ENCODE measurements at places on chromosomes 7 and 10.

- peak; percentile 70 for DNase-seq
Measured at GRCh38 chr7:116953906-116954838, 871 bp downstream of the ST7 start.

GRCh38 chr10:84401854-84402611 is 73.6 kb downstream of the CCSER2 start:
- peak; percentile 85 for DNase-seq

GRCh38 chr10:91172348-91172747 is 48.1 kb upstream of the PCGF5 start:
- no peak for DNase-seq

GRCh38 chr7:7944619-7945282 is 23.8 kb upstream of the GLCCI1 start:
- no peak for DNase-seq

- no peak for DNase-seq
Measured at GRCh38 chr7:7562736-7563135, 3.9 kb upstream of the MIOS start.

GRCh38 chr7:128954150-128954549 is 16.4 kb downstream of the IRF5 start:
- DNase-seq, result no peak

DNA sequence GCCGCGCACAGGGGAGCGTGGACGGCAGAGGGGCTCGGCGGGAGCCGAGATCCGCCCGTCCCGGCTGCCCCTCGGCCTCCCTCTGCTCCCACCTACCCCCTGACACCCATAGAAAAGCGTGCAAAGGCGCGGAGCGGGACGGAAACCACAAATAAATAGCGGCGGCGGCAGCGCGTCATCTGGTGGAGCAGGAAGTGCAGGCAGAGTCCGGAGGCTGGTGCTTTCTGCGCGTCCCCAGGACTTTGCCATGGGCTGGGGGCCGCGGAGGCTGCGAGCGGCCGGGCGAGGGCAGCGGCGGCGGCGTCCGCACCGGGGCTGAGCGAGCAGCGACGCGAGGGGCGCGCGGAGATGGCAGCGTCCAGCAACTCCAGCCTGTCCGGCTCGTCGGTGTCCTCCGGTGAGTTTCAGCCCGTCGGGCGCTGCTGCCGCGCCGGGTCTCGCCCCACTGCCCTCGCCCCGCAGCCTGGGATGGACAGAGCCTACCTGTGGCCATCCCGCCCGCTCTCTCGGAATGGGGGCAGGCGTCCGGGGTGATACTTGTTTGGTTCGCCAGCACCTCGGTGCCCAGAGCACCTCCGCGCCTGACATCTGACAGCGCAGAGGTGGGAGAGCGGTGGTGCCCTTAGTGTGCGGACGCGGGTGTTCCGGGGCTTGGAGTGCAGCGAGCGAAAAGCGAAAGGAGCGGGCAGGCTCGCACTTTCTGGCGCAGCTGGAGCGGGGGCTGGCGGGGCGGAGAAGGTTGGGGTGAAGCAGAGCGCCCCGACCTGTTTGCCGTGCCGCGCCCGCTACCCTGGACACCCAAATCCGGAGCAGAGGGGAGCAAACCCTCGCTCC is at the start of gene CHN2:
CHN2 (plus strand) TSS at position 182 of the 834 bp plus-strand sequence.
- peak; percentile 73 for DNase-seq

DNA sequence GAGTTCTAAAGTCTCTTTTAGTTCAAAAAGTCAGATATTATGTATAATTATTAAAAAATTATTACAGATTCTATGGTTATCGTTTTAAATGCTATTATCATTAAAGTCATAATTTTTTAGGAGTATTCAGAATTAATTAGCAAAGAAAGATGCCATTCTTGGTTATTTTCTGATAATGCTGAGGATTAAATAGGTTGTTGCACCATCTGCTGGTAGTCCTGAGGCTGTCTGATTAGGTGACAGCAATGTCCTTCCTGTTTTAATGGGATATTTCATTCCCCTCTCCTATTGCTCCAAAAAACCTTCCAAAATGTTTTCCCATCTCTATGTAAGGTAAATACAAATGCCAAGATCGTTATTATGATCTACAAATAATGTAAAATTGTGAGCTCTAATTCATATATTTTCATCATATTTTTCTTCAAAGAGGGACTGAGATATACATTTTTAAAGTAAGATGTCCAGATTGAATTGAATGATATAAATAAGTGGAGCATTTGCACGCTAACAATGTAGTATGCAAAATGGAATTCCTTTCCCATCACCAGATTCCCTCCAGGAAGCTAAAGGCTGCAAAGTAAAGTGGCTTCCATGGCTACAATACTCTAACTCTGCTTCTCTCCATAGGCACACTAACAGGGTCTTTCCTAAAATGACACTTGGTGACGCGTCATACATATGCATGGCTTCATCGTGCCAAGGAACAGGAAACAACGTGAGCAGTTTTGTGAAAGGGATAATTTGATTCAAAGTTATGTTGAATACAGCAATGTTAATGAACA is 58.8 kb upstream of the AKR1E2 start:
- no peak for DNase-seq

DNA sequence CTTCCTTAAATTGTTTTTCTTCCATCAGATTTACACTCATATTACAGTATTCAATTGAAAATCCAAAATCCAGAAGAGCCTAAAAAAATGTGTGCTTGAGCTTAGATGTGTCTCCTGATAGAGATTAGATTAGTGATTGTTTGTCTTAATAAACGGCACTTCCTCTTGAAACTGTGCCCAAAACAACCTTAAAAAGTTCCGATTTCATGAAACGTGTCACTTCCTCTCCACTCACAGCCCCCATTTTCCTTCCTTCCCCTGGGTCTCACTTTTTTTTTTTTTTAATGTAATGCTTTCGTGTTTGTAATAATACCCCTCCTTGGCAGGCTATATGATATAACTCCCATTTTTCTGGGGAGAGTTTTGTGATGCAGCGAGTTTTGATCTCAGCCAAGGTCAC is 114.8 kb upstream of the ADO start:
- DNase-seq, result no peak

GRCh38 chr10:34526186-34526585 is 288.9 kb downstream of the PARD3 start:
- DNase-seq, result no peak

- no peak for DNase-seq
Measured at GRCh38 chr10:43573250-43574000, 991 bp downstream of the ZNF239 start.

- no peak for DNase-seq
Measured at GRCh38 chr7:64581926-64582894, 19.3 kb upstream of the ZNF680 start.

DNA sequence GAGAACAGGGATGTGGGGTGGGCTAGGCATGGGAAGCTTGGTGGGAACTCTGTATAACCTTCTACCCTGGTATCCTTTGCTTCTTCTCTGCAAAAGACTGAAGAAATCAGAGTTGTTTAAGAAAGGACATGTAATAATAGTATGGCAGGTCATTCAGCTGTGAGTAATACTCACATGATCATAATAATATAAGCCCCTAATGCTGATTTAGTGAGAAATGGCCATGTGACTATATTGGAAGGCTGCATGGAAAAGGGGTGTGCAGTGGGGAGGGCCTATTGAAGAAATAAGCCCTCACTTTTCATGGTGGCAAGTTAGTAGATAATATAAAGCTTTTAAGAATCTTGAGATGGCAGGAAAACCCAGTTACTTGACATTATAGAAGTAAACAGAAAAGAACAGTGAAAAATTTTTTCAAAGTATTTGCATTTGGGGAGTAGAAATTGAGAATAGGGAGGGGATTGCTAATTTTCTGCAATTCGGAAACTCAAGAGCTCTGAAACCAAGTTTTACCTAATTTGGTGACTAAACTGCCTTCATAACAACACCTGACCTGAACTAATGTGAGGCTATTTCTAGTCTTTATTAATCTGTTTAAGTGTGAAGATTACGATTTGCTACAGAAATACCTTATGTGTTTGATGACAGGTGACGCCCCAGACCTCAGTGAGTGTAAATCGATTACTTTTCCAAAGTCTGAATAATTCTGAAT is 44.4 kb downstream of the ATXN7L1 start:
- no peak for DNase-seq

DNA sequence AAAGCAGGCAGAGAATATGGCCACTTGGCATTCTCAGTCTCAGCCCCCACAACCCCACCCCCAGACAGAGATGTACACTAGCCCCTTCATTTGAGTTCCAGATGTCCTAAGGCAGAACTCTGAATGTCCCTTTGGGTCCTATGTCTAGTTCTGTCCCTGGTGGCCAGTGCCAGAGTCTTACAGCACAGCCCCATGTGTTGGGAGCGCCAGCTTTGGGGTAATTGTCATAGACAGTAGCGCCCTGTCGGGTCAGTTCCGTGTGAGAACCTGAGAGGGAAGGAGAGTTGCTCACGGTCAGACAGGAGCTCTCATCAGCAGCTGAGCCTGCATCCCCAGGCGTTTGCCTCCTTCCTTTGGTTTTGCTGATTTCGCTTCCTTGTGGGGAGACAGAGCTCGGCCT is 94.9 kb upstream of the INSYN2A start:
- DNase-seq, result no peak

- DNase-seq, result no peak
Measured at GRCh38 chr10:104430360-104430759, 76.7 kb downstream of the CFAP58 start.

- no peak for DNase-seq
Measured at GRCh38 chr10:69458430-69459100, 7.3 kb downstream of the TSPAN15 start.

- no peak for DNase-seq
Measured at GRCh38 chr7:159031750-159032149, 112.9 kb downstream of the VIPR2 start.

DNA sequence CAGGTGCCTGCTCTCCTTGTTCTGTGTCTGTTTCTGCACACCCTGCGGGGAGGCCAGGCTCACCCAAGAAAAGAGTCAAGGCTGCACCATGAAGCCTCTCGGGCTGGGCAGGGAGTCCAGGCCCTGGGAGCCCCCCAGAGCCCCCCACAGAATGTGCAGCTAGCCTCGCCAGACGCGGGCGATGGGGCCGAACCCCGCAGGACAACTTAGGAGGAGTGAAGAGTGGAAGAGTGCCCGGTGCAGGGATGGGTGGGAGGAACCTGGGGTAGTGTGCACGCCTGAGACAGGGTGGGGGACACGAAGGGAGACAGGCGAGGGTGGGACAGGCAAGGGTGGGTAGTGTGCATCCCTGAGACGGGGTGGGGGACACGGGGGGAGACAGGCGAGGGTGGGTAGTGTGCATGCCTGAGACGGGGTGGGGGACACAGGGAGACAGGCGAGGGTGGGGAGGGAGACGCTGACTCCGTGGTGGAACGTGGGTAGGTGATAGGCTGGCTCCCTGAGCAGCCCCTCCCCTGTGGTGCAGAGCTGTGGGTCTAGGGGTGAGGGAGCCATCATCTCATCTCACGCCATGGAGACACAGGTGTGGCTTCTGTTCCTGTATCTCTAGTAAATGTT is 615.4 kb downstream of the DNAJB6 start:
- DNase-seq, result no peak

DNA sequence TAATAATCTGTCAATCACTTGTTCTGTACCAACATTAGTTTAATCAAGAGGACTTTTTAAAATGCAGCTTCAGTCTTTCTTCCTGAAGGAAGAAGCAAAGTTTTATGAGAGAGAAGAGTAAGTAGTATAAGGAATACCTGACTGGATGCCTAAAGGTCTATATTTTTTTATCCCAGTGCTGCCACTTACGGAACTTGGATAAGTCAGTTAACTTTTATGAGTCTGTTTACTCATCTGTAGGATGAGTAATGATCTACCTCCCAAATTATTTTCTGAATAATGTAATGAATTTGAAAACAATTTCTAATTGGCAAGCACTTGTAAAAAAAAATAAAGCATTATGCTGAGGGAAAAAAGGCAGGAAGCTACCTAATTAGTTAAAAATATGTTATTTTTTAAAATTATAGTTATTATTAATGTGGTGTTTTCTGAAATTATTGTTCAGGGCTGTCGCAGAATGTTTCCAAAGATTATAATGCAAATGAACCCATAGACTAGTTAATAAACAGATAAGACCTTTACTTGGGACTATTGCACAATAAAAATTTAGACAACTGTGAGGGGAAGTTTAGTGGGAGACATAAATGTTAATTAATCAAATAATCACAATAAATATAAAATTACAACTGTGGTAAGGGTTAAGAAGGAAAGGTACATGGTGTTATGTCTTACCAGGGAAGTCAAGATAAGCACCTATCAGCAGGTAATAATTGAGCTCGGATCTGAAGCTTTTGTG is 24.6 kb downstream of the SLK start:
- DNase-seq, result no peak

GRCh38 chr10:9850415-9850814 is 1167.3 kb upstream of the CELF2 start:
- no peak for DNase-seq

DNA sequence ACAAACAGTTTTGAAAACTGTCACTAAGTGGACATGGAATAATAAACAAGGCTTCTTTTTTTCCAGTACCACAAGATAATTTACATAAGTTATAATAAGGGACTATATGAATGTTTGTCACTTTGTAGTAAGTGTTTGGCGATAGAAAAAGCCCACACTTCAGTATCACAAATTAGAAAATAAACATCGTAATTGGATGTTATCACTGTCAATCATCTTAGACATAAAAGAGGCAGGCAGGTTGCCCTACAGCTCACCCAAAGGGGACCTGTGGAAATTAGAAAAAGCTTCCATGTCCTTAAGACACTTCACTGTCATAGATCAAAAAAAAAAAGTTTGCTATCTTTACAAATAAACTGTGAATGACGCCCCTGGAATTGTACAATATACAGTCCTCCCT is 3.6 kb upstream of the NOC3L start:
- no peak for DNase-seq

GRCh38 chr10:101136007-101136707 is 5.1 kb downstream of the TLX1 start:
- DNase-seq, result no peak

DNA sequence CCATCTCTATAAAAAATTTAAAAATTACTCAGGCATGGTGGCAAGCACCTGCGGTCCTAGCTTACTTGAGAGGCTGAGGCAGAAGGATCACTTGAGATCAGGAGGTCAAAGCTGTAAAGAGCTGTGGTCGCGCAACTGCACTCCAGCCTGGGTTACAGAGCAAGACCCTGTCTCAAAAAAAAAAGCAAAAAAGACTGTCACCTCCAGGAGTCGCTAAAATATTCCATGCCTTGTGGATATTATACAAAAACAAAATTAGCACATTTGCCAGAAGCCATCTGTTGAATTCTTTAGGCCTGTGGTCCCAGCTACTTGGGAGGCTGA is 87.0 kb upstream of the SDK1 start:
- no peak for DNase-seq

DNA sequence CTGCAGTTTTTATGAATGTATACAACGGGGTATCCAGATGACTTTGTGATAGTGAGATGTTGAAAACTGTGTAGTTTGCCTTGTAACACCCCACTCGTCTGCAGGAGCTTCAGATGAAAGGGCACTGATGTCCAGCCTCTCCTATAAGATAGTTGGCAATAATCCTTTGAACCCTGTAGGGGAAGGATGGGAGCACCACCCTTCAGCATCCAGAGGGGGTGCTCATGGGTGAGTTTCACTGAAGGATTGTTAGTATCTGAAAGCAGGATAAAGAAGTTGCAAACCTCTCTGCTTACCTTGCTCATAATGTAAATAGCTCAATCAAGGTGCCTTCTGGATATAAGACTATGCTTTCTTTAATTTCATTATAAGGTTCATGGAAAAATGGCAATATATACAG is 201.5 kb downstream of the TMEM178B start:
- no peak for DNase-seq
